ENCODE measurements at places on chromosomes 6 and 20. TPM values are rescaled to one million over a fixed set of nuclear protein-coding genes. Genes with fewer than 3 reads are reported as not detected.

DNA sequence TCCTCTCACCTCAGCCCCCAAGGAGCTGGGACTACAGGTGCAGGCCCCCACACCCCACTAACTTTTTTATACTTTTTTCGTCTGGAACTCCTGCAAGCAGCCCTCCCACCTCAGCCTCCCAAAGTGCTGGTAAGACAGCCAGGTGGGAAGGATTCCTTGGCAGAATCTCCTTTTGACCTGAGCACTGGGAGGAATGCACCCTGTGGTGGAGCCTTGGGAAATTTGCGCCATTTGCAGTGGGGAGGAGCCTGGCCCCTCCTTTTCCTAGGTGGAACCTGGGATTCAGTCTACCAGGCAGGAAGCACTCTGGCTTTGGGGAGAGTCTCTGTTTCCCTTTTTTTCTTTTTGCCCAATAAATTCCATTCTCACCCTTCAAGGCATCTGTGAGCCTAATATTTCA, 2.3 kb upstream of the RNGTT start:
- DNase-seq = no peak

GRCh38 chr6:128235556-128235955, 284.8 kb downstream of the PTPRK start:
- DNase-seq = no peak

The FGD2 gene
- total RNA-seq = 13.1 TPM

The BPIFB2 gene
- total RNA-seq = 54.9 TPM

The ARHGAP40 gene
- 7.1 TPM for total RNA-seq

Data from tongue (tissue), 3 donors.